ENCODE measurements at places on chromosomes 4 and X.

GRCh38 chr4:4394644-4395043 is 7.7 kb downstream of the NSG1 start:
- DNase-seq, result peak; percentile 77

- no peak for DNase-seq
These were observed 52.9 kb downstream of the CRMP1 start for GRCh38 chr4:5839751-5840674.

- no peak for DNase-seq
These were observed 1143.9 kb downstream of the STIM2 start for GRCh38 chr4:28004520-28004919.

- no peak for DNase-seq
These were observed 43.1 kb upstream of the ZCCHC12 start for GRCh38 chrX:118780509-118780908.

DNA sequence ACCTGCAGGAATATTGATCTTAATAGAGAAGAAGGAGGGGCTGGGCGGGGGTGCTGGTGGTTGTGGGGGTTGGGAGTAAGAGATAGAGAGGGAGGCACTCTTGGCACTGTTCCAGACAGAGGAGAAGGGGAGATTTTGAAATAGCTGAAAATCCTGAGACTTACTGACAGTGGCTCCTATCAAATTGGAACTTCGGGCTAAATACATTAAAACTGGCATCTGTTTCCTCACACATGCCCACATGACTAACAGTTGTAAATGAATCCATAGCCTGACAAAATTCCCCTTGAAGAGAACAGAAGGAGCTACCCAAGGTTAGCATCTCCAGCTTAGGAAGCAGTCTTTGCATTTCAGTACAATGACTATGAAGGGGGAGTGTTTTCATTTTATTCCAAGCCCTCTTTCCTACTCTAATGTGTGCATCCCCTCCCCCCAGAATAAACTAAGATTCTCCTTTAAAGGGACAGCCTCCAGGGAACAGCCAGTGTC is 1.4 kb downstream of the DCX start:
- DNase-seq, result no peak

DNA sequence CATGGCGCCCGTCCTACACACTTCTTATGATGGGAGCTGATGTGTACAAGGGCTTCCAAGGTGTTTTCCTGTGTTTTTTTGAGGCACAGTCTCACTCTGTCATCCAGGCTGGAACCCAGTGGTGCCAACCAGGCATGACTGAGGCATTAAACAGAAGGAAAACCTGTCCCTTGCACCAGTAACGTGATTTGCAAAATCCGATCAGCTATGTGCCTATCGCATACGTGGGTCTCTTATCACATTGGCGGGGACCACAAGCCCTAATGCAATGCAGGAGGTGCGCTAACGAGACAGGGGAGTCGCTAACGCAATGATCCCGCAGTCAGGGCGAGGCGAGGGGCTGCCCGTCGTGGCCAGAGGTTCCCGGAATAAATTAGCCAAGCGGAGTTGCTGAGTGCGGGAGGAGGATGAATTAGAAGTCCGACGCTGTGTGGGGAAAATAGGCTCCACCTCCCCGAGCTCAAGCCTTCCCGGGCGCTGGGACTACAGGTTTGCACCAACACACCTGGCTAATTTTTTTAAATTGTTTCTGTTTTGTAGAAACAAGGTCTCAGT is 162.7 kb downstream of the SHOX start:
- DNase-seq, result no peak

DNA sequence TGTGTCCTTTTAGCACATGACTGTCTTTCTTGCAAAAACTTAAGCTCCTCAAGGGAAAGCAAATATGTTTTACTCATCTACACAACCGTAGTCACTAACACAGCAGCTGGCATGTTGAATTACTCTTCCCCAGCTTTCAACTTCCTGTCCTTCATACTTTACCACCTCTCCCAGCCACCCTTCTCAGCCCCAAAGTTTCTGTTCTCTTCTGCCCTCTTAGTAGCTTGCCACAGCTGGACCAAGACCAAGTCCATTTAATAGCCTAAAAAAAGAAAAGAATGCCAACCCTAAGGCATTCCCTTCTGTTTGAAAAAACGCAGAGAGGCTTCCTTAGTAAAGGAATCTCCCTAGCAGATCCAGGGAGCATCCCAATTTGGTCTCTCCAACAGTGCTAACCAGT is 36.8 kb downstream of the SRPX2 start:
- no peak for DNase-seq

- no peak for DNase-seq
These were observed 104.2 kb downstream of the CHRDL1 start for GRCh38 chrX:110691446-110691845.

GRCh38 chrX:104419211-104419610 is 146.8 kb upstream of the IL1RAPL2 start:
- peak; percentile 67 for DNase-seq

DNA sequence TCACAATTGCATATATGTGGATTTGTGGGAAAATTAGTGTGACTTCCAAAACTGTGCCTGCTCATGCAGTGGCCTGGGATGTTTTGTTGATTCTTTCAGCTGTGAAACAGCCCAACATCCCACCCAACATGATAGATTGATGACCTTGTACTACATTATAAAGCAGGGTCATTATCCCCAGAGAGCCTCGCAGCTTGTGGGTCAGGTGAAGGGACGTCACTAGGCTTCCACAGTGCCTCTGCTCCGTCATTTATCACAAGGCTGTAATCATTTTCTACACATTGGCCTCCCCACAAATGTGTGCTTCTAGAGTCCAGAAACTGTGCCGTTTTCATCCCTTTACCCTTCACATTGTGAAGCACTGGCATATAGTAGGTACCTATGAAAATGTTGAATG is 31.6 kb downstream of the ALPK1 start:
- no peak for DNase-seq

GRCh38 chrX:65596270-65597034 is 61.9 kb upstream of the LAS1L start:
- peak; percentile 9 for DNase-seq

Data from NCI-H226 (cell line).